ENCODE measurements at places on chromosomes 16 and 17.

DNA sequence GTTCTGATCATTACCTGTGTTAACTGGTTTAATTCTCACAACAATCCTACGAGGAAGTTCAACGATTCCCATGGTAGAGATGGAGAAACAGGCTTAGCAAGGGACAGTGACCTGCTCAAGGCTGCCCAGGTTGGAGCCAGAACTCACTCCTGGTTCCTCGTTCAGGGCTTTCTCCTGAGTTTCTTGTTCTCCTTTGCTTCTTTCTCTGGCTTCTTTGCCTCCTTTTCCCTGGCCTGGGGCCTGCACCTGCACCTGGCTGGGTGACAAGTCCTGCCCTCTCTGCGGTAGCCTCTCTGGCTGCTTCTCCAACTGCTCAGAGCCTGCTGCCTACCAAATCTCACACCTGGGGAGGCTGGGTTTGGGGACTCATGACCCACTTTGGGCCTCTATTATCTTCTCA, 2.8 kb downstream of the CCL22 start:
- no peak for DNase-seq

DNA sequence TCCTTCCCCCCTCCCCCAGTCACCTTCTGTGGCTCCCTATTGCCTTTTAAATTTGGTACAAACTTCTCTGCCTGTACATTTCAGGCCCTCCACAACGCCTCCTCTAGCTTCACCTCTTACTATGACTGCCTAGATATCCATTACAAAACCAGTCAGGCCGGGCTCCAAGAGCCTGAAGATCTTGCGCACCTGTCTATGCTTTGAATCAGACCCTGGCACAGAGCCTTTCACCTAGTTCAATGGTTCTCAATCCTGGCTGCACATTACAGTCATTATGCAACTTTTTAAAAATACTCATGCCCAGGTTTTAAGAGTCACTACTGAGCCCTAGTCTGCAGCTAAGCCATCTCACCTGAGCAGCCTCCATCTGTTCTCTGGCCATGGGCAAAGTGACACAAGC, 1.6 kb upstream of the GAS7 start:
- DNase-seq, result no peak

- DNase-seq, result no peak
Measured at GRCh38 chr16:4601036-4601863, 13.4 kb downstream of the UBALD1 start.

GRCh38 chr16:66616592-66616991, 12.1 kb downstream of the CMTM3 start:
- DNase-seq, result no peak

DNA sequence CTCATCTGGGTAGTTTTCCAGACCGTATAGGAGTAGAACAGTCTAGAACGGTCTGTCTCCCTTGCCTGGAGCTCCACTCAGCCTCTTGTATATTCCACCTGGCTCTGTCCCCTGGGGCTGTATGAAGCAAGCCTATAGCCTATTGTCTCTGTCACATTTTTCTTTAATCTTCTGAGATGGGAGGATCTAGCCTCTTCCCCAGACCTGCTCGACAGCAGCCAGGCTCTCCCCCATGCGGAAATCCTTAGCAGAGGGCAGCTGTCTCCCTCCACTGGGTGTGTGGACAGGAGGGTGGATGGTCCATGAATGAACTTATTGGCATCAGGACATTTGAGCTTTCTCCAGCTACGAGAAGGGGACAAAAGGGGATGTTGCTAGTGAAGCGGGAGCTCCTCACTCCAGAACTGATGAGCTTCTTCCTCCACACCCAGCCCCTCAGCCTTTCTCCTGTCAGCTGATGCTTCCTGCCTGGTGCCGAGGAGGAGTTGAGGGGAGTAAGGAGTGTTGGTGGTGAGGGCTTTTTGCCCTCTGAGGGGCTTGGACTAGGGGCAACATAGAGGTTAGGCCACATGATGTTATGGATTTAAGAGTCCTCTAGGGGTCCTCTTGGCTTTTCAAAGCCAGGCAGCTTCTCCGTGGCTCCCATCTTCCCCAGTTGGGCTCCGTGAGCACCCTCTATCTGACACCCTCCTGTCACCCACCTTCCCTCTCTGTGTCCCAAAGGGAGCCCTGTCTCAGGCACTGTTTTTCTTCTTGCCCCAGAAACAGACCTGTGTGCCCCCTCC, 28.0 kb downstream of the ARHGAP23 start:
- no peak for DNase-seq

GRCh38 chr17:65519462-65519861, 42.0 kb downstream of the AXIN2 start:
- DNase-seq, result no peak

DNA sequence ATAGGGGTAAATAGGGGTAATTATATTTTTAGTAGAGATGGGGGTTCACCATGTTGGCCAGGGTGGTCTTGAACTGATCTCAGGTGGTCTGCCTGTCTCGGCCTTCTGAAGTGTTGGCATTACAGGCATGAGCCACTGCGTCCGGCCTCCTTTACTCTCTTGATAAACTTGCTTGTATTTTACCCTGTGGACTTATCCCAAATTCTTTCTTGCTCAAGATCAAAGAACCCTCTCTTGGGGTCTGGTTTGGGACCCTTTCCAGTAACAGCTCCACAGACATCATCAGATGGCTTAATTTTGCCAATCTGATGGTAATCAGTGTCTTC, 5.6 kb upstream of the C1QTNF1 start:
- DNase-seq, result no peak

- DNase-seq, result no peak
Measured at GRCh38 chr16:77057161-77057774, 133.7 kb upstream of the MON1B start.

DNA sequence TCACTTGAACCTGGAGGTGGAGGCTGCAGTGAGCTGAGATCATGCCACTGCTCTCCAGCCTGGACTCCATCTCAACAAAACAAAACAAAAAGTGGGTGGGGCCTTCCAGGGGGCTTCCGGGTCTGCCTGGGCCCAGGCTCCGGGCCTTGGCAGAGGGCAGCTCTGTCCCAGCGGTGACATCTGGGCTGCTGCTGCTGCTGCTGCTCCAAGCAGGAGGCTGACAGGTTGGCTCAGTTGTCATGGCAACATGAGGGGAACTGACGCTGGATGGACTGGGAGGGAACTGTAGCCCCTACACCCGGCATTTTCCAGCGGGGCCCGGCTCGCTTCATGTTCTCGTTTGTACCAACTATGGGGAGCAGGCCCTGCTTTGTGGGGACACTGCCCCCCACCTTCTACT, 4.0 kb downstream of the BAIAP3 start:
- DNase-seq, result no peak

DNA sequence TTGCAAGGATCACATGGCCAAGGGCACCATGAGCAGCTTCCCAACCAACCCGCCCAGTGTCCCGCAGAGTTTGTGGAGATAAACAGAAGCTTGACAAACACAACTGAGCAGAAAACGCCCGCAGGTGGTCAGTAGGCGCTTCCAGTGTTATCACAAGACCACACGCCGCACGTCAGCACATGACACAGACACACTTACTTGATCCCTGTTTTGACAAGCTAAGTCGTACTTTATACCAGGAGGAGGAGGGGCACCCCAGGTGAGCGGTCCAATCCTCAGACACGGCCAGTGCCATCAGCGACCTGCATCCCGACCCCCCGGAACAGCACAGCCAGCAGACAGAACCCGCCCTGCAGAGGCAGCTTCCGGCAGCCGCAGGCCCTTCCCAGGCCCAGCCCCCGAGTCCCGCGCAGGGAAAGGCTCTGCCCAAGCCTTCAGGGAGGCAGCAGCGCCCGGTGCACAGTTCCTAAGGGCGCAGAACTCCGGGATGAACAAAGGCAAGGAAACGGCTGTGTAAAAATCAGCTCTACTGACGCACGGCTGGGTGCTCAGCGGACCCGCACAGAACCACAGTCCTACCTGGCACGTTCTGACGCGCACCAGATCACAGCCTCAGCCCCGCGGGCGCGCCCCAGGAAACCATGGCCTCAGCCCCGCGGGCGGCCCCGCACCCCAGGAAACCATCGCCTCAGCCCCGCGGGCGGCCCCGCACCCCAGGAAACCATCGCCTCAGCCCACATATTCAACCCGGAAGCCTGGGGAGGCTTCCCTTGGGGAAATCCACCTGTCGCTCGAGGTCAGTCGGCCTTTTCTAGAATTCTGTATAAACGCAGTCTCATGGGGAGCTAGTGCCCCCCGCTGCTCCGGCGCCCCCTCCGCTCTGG, 27.8 kb downstream of the AXIN1 start:
- no peak for DNase-seq

- DNase-seq, result no peak
Measured at GRCh38 chr16:60438894-60439293, 1597.3 kb downstream of the CDH8 start.

DNA sequence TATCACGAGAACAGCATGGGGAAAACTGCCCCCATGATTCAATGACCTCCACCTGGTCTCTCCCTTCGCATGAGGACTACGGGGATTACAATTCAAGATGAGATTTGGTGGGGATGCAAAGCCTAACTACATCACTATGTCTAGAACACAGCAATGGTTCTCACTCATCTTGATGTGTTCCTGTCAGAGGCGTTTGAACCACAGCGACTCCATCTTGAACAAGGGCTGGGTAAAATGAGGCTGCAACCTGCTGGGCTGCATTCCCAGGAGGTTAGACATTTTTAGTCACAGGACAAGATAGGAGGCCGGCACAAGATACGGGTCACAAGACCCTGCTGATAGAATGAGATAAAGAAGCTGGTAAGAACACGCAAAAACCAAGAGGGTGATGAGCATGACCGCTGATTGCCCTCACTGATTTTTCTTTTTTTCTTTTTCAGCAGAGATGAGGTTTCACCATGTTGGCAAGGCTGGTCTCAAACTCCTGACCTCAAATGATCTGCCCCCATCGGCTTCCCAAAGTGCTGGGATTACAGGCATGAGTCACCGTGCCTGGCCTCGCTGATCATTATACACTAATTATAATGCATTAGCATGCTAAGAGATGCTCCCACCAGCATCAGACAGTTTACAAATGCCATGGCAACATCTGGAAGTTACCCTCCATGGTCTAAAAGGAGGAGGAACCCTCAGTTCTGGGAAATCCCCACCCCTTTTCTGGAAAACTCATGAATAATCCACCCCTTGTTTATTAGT, 3.0 kb upstream of the PPY start:
- no peak for DNase-seq

GRCh38 chr17:37828651-37829124, 83.8 kb upstream of the HNF1B start:
- DNase-seq, result no peak

- DNase-seq, result peak; percentile 88
Measured at GRCh38 chr16:58499615-58500351, at the start of gene NDRG4. TSS of gene NDRG4 (plus strand) at chr16:58500143. CDS start at chr16:58500249, 106 bp downstream.

GRCh38 chr17:9576521-9577372, at the start of gene CFAP52:
TSS of gene CFAP52 (plus strand) at chr17:9576642. CDS start at chr17:9576696, 54 bp downstream.
- DNase-seq, result peak; percentile 92

DNA sequence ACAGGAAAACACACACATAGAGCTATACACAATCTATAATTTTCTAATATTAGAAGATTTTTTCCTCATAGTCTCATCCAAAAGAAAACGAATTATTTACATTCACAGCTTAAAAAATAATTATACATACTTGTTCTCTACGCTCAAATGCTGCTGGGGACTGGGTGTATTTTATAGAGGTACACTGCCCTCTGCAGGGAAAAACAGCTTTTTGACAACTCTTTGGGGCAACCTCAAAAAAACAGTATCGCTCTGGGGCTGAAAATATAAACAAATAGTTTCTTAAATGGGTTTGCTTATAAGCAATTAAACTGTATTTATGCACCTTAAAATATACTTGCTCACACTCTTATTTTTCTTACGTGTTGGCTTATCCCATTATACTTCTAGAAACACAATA, 261.8 kb upstream of the PSMD7 start:
- DNase-seq, result peak; percentile 46

- DNase-seq, result peak; percentile 91
Measured at GRCh38 chr17:43020789-43021740, 1.1 kb downstream of the VAT1 start.

GRCh38 chr17:41029633-41030245, at the start of gene KRTAP1-4:
TSS of gene KRTAP1-4 (minus strand) at chr17:41030195. CDS start at chr17:41030078, 117 bp downstream.
- no peak for DNase-seq

All from GM03348 (cell line).